ENCODE measurements at places on chromosomes 2 and 18.
A peak's percentile ranks its signal among the peaks of the same experiment; 100 is the strongest.

DNA sequence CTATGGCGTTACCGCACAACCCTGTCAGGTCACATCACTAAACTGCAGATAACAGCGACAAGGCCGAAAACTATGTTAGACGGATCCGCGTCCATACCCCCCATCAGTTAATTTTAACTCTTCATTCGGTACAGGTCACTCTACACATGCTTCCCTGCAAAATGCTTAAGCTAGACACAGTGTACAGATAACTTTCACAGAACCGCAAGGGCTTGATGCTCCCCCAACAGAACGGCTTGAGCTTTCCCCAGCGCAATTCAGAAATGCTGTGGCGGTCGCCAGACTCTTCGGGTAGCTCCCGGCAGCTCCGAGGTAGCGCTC is 283 bp upstream of the RBBP8 start:
- DNase-seq, result no peak

DNA sequence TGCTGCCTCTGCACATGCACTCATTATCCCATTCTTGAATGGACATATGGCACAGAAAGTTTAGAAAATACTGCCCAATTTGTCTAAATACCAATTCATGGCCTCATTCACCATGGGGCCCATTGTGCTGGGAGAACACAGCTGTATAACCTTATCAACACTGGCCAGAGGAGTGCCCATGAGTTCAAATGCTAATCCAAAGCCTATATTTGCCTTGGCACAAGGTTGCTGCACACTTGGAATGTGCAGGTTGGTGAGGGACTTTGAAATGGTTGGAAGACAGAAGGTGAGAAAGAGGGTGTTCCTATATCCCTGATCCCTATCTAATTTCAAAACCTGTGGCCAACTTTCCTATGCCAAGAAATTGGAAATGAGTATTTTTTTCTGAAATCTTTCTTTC is 693.9 kb upstream of the ID2 start:
- DNase-seq, result no peak

DNA sequence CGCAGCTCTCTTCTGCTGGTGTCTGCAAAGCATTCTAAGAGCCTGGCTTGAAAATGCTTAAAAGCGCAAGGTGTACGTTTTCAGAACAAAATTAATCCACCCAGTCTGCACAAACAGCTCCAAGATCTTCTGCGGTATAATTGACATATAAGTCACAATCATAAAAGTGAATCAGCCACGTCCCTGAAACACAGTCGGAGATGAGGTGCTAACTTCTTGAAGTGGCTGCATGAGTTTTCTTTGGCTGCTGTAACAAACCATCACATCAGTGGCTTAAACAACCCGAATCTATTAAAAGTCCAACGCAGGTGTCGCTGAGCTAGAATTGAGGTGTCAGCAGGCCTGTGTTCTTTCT is 32.6 kb downstream of the ARL4C start:
- no peak for DNase-seq

GRCh38 chr2:26412091-26412673 is 10.5 kb downstream of the DRC1 start:
- no peak for DNase-seq

DNA sequence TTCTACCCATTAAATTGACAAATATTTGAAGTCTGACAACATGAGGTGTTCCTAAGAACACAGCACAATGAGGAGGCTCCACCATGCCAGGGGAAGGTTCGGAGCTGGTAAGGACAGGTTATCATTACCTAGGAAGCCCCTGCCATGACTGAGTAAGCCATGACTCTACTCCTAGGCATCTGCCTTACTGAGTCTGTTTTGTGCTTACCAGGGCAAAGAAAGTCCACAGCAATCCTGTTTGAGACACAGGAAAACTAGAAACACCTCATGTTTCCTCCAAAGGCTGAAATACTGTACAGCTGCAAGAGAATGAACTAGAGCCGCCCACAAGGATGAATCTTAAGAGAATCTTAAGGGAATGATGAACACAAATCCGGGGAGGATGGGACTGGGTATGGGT is 11.6 kb downstream of the TGFBRAP1 start:
- DNase-seq, result no peak

- no peak for DNase-seq
Measured at GRCh38 chr2:85718009-85718391, 23.8 kb downstream of the GNLY start.

DNA sequence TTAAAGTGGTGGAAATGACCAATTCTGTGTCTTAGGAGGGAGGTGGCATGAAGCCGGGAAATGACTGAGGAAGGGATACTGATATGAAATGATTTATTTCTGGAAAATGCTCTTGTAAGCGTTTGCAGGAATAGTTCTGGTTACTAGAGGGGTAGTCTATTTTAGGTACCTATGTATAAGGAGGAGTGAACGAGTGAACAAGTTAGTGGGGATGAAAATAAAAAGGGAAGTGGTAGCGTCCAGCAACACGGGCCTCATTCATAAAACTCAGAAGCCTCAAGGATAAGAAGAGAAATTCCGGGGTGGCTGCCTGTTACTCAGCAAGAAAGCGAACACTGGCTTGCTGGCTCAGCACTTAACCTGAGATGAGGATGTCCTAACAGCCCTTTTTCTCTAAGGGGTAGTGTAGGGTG is 303.3 kb downstream of the NCKAP5 start:
- DNase-seq, result peak; percentile 15

- DNase-seq, result no peak
Measured at GRCh38 chr18:22282311-22283115, 113.1 kb downstream of the GATA6 start.

DNA sequence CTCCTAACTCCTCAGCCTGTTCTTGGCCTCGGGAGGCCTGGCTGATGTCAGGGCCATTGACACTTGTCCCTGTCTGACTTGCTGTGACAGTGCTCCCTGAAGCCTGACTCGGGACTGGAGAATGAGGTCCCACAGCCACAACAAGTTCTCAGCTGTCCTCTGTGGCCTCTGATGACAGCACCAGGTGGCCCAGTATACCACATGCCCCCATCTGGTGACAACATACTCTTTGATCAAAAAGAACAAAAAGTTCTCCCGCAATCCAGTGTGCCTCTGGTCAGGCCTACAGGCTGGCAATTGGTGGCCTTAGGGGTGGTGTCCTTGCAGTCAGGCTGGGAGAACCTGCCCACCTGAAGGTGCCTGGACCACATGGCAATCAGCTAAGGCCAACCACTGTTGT is 102.6 kb downstream of the SEPTIN10 start:
- DNase-seq, result no peak

GRCh38 chr2:121049131-121049530 is 235.9 kb downstream of the TFCP2L1 start:
- DNase-seq, result no peak

DNA sequence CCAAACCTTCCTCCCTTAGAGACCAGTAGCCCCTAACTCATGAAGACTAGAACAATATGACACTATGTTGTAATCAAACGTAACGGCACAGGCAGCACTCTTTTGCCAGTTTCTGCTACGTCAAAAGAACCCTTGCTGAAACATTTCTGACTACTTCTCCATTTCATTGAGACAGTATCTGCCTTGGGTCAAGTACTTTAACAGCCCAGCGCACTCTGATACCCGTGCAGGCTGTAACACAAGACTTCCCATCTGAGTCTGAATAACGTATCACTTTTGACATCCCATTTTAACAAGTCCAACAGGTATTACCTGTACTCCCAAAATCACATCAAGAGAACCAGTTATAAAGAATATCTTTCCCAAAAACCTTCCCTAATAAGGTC is 38.4 kb downstream of the TBC1D8 start:
- DNase-seq, result no peak

DNA sequence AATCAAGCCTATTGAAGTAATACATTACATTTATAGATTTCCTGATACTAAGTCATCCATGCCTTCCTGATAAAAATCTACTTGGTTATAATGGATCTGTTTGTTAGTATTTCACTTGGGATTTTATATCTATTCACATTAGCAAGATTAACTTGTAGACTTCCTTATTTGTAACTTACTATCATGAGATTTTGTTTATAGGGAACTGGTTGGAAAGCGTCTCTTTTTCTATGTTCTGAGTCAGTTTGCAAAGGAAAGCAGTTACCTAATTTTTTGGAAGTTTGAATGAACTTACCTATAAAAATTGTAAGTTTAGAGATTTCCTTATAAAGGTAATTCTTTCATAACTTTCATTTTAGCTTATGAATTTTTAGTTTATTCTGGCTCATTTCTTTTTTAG is 141.4 kb downstream of the SMAD7 start:
- DNase-seq, result no peak

- peak; percentile 45 for DNase-seq
Measured at GRCh38 chr18:63236921-63237846, 82.4 kb downstream of the BCL2 start.

GRCh38 chr2:47838249-47838648 is 55.3 kb downstream of the MSH6 start:
- no peak for DNase-seq

- no peak for DNase-seq
Measured at GRCh38 chr2:46847726-46848412, 67.7 kb downstream of the MCFD2 start.

DNA sequence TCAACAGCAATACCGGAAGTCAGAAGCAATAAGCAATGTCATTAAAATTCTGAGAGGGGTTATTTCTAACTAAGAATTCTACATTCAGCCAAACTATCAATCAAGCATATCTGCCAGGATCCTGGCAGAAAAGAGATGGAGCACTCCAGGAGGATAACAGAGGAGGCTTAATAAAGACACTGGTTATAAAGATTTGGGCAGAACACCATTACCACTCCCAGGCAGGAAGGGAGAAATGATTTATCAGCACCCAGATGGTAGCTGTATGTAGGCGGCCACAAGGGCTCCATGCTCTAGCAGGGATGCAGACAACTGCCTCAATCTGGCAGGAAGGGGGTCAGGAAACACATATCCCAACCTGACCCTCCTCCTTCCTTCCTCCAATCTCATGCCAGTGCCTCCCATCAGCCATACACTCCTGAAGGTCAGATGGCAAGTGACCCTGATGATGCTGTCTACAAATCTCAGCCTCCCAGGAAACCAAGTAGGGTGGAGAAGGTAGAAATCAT is 20.5 kb upstream of the TNFAIP6 start:
- DNase-seq, result no peak

GRCh38 chr18:44679914-44680272 is 795 bp upstream of the SETBP1 start:
- DNase-seq, result peak; percentile 80

- no peak for DNase-seq
Measured at GRCh38 chr18:11695736-11696135, 6.7 kb downstream of the GNAL start.

DNA sequence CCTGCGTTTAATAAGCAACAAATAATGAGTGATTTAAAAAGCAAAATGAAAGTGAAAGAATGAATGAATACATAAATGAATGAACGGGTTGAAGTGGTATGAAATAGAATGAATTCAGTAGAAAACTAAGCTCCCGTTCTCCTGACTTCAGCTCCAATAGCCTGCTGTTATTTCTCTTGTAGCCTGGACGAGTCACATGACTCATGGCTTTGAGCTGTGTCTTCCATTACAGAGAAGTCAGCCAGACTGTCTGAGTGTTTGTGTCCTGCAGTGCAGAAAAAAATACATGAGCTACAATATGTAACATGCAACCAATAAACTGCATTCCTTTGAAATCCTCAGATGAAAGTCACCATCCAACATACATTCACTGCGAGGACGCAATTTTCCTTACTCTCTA is 21.2 kb downstream of the SCG2 start:
- DNase-seq, result no peak

DNA sequence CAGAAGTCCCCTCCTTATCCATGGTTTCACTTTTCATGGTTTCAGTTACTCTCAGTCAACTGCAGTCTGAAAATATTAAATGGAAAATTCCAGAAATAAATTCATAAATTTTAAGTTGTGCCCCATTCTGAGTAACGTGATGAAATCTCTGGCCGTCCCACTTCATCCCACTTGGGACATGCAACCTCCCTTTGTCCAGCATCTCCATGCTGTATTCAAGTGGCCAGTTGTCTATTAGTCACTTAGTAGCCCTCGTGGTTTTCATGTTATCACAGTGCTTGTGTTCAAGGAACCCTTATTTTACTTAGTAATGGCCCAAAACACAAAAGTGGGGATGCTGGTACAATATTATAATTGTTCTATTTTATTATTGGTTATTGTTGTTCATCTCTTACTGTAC is 18.0 kb upstream of the DAPL1 start:
- no peak for DNase-seq

DNA sequence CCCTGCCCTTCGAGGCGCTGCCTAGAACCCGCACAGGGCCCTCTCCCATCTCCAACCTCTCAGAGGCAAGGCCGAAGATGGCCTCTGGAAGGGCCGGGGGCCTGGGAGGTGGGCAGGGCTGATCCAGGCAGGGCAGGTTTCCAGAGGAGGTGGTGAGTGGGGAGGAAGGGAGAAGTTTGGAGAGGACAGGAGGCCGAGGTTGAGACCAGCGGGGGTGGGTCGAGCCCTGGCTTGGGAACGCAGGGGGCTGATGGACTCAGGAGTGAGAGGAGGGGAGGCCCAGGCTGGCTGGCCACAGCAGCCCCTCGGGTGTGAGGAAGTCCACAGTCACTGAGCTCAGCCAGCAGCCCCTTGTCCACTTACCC is 10.5 kb downstream of the CAPN10 start:
- peak; percentile 60 for DNase-seq

DNA sequence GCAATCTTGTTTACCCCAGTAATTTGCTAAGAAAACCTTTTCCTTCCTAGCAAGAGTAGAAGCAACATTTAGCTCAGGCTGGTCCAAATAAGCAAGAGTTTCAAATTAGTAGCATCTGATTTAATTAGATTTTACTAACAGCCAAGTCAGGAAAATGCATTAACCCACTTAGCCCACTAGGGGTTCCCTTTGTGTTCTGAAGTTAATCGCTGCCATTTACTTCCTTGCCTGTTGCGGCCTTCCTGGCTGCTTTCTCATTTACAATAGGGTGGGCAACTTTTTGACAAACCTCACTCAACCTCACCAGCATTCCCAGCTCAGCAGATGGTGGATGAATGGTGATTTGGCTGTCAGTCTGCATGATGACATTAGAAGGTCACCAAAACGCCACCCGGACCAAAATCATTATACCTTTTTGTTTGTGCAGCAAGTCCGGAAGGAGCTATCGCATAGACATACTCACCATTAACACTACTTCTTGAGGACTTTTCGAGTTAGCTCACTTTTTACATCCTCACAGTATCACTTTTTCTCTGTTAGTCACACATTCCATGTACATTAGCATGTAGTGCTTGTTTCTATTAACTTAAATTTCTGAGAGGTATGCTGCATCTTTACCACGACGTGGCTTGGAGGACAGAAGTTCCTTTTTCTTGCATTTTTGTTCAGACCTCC is 101.5 kb upstream of the SETBP1 start:
- no peak for DNase-seq

DNA sequence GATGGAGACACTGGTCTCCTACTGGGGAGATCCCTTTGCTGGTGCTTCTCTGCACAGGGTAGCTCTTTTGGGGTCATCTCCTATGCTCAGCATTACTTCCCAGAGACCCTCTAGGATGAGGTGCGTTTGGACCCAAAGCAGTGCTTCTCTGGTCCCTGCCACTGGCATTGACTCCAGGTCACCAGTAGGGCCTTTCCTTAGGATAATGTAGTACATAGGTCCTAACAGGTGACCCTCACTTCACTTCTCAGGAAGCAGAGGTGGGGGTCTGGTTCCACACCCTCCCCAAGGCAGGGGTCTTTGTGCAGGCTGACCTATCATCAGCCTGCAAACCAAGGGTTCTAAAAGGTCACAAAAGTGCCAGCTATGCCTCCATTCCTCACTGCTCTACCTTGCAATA is 145.8 kb upstream of the HS6ST1 start:
- DNase-seq, result no peak
